ENCODE measurements at places on chromosomes 4 and X. TPM values are rescaled to one million over a fixed set of nuclear protein-coding genes. Genes with fewer than 3 reads are reported as not detected.

ZNF595 gene
- total RNA-seq: 18.2 TPM

PNMA5 gene
- not detected for total RNA-seq

VSIG1 gene
- total RNA-seq: 0.21 TPM

MXRA5 gene
- not detected for total RNA-seq

NAA11 gene
- not detected for total RNA-seq

ADGRL3 gene
- 0.03 TPM for total RNA-seq

INPP4B gene
- 4.8 TPM for total RNA-seq

NPY2R gene
- total RNA-seq: not detected

AMER1 gene
- 2.5 TPM for total RNA-seq

APLN gene
- total RNA-seq: 0.85 TPM

MAGEC2 gene
- total RNA-seq: not detected

PHOX2B gene
- total RNA-seq: not detected

LPAR4 gene
- total RNA-seq: not detected

SH3RF1 gene
- 9.3 TPM for total RNA-seq

PIGA gene
- 8.9 TPM for total RNA-seq

MAGEA2 gene
- total RNA-seq: 0.27 TPM

SLC6A14 gene
- not detected for total RNA-seq

UGT2A3 gene
- 0.07 TPM for total RNA-seq

TCEAL7 gene
- total RNA-seq: not detected

GPRASP3 gene
- total RNA-seq: 3.3 TPM

ARHGEF38 gene
- not detected for total RNA-seq

SOX3 gene
- total RNA-seq: not detected

FAM9B gene
- total RNA-seq: not detected

KLHL13 gene
- 0.22 TPM for total RNA-seq

MAGEH1 gene
- total RNA-seq: 7.8 TPM

ENOX2 gene
- total RNA-seq: 5.8 TPM

BANK1 gene
- 1.3 TPM for total RNA-seq

BDH2 gene
- 9.7 TPM for total RNA-seq

SYP gene
- 2.6 TPM for total RNA-seq

GUCY2F gene
- total RNA-seq: not detected

RADX gene
- total RNA-seq: 0.12 TPM
